Renal cortical epithelial cell (primary cell): ENCODE measurements at places on chromosomes 6 and 20. TPM values are rescaled to one million over a fixed set of nuclear protein-coding genes. Genes with fewer than 3 reads are reported as not detected.

TNFRSF21 gene
- total RNA-seq: 31.2 and 38.2 TPM in 2 replicates

- DNase-seq: peak; percentile 98
These were observed 156.9 kb downstream of the VEGFA start for GRCh38 chr6:43926634-43927531.

WASF1 gene
- total RNA-seq: 8.0 and 22.8 TPM in 2 replicates

ARHGAP40 gene
- 9.2 and 9.5 TPM in 2 replicates for total RNA-seq

DNA sequence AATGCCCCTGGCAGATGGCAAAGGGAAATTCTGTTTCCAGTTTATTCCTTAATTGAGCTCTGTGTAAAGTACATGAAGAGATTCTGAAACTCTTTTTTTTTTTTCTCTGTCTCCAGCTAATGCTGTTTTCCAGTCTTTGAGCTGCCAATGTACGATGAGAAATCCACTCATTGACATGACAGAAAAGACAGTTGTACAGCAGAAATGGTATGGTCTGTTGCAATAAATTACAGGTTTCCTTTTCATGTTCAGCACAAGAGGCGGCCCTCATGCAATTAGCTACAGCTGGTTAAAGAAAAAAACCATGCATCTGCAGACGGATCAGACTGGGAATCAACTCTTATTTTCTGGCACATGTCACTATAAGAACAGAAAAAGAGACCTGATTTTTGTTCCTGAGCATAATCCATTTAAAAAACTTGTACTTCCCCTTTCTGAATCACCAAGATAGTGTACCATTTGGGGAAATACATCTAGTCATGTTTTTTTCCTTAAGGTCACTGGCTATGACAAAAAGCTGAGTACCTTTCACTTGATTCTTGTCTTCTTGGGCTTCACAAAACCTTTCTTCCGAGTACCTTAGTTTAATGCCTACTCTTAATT lies 289.8 kb upstream of the PREP start:
- no peak for DNase-seq

GRCh38 chr6:53250176-53251032 lies 98.3 kb downstream of the ELOVL5 start:
- DNase-seq: peak; percentile 85

- no peak for DNase-seq
These were observed 3.8 kb upstream of the LRRN4 start for GRCh38 chr20:6057691-6058090.

DNA sequence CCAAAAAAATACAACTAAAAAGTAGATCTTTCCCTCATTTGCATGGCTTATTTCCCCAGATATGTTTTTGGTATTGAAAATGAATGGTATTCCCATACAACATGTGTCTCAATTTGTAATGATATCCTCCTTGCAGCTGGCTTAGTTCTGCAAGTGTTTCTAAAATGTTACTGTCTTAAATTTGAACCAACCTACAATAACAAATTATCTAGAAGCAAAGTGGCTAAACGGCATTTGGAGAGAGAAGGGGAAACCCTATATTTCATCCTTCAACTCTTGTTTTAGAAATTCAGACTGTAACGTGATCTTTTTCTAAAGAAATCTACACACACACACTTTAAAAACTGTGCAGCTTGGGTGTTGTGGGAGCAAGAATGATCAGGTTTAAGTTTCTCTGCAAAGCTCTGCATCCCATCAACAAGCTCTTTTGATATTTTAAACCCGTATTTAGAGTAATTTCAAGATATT lies 153.0 kb downstream of the SOBP start:
- DNase-seq: no peak
